ENCODE measurements at places on chromosomes 3 and 15.

GRCh38 chr3:195441992-195442572 lies 738 bp downstream of the ACAP2 start:
- peak; percentile 80 for DNase-seq

GRCh38 chr3:171860830-171861535 lies 17.8 kb downstream of the TMEM212 start:
- DNase-seq, result no peak

DNA sequence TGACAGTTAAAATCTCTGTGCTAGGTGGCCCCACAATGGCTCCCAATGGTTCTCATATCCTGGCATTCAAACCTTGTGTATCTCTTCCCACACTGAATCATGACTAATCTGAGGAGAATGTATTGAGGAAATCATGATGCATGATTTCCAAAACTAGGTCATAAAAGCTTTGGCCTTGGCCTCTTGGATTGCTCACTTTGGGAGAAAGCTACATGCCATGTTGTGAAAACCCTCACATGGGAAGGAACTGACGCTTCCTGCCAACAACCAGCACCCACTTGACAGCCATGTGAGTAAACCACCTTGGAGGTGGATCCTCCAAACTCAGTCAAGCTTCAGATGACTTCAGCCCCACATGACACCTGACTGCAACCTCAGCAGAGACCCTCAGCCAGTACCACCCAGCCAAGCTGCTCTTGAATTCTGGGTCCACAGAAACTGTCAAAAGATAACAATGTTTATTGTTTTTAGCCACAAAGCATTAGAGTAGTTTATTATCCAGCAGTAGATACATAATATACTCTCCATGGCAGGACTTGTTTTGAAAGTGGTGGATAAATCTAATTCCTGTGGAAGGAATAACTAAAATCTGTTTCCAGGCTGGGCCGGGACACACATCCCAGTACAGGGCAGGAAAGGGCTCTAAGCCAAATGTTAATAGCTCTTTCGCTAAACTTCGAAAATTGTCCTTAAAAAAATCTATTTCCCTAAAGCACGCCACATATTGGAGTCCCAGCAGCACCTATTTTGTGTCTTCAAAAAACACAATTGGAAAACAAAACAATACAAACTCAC lies 1.0 kb upstream of the ZNF620 start:
- no peak for DNase-seq

- no peak for DNase-seq
These were observed 18.1 kb upstream of the MUC4 start for GRCh38 chr3:195829897-195830254.

DNA sequence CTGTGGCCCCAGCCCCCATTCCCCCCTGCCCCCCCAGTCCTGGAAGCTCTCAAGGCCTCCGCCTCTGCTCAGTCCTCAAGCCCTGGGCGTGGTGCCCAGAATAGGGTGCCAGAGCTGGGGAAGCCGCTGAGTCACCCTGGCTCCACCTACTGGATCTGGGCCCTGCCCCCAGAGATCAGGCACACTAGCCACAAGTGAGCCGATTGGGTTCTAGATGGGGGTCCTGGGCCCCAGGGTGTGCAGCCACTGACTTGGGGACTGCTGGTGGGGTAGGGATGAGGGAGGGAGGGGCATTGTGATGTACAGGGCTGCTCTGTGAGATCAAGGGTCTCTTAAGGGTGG lies 5.7 kb downstream of the EIF4G1 start:
- no peak for DNase-seq

- no peak for DNase-seq
These were observed 20.3 kb downstream of the STARD9 start for GRCh38 chr15:42595626-42596240.

GRCh38 chr15:40058476-40059140 lies 19.6 kb upstream of the SRP14 start:
- DNase-seq, result no peak

- no peak for DNase-seq
These were observed 33.5 kb upstream of the MYO5C start for GRCh38 chr15:52329150-52329549.

- peak; percentile 50 for DNase-seq
These were observed 77.2 kb downstream of the OSBPL10 start for GRCh38 chr3:31903686-31904431.

DNA sequence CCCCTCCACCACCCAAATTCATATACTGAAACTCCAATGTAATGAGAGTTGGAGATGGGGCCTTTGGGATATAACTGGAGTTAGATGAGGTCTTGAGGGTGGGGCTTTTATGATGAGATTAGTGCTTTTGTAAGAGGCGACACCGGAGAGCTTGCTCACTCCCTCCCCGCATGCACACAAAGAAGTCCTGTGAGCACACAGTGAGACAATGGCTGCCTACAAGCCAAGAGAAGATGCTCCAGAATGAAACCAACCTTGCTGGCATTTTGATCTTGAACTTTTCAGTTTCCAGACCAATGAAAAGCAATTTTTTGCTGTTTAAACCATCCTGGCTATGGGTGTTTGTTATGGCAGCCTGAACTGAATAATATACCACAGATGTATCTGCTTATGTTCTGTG lies 109.0 kb downstream of the SAMMSON start:
- no peak for DNase-seq

- no peak for DNase-seq
These were observed 83.1 kb downstream of the DNAJB8 start for GRCh38 chr3:128383316-128384235.

GRCh38 chr3:158091531-158091930 lies 14.7 kb downstream of the SHOX2 start:
- no peak for DNase-seq

DNA sequence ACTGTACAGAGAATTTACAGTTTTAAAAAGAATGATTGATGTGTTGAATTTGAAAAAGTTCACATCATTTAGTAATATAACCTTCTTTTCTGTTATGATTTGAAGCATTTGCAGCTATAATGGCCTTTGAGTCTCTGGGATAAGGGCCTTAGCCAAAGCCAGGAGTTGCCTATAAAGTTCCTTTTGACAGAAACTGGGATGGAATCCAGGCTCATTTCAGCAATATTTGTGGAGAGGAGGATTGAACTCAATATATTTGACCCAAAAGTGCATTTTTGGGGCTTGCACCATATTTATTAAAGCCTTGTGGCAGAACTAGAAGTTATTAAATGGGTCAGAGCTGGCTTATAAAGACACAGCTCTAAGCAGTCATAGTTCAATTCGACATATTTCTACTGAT lies 348.7 kb upstream of the EPHA3 start:
- DNase-seq, result no peak

GRCh38 chr15:70101459-70102113 lies 3.9 kb upstream of the TLE3 start:
- DNase-seq, result peak; percentile 65

GRCh38 chr3:146991907-146992306 lies 386.8 kb upstream of the PLSCR5 start:
- no peak for DNase-seq

GRCh38 chr3:47664519-47664918 lies 85.9 kb upstream of the CSPG5 start:
- peak; percentile 38 for DNase-seq

- DNase-seq, result no peak
These were observed 550 bp downstream of the CCDC9B start for GRCh38 chr15:40340038-40340739.

GRCh38 chr15:91214675-91215590 lies 114.9 kb downstream of the SV2B start:
- DNase-seq, result no peak

DNA sequence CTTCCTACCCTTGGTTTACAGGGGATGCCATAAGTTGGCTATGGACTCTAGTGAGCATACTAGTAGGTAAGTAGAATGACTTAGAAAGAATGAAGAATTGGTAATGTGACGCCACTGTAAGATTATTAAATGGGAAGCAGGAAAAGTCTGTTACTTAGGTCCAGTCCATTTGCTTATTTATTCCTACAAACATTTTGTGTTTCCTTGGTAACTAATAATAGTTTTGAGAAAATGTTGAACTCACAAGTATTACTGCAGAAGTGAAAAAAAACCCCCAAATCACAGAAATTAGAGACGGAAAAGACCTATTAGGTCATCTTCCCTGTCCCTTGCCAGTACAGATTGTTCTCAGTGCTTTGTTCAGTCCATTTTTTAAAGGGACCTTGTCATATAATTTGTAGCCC lies 63.5 kb downstream of the CMSS1 start:
- DNase-seq, result no peak

DNA sequence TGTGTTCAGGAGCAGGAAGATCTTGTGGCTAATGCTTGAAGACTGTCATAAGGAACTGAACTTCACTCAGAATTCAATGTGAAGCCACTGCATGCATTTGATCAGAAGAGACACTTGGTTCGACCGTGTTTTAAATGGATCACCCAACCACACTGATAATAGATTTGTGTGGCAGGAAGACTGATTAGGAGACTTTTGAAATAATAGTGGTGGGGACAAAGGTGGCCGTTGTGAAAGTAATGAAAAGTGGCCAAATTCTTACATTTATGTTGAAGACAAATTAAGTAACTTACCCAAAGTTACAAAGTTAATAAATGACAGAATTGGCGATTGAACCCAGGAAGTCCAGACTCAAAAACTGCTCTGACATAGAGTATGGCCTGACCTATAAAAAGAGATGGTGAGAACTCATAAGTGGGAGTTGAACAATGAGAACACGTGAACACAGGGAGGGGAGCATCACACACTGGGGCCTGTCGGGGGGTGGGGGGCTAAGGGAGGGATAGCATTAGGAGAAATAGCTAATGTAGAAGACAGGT lies 286.9 kb upstream of the DNAJC19 start:
- no peak for DNase-seq

- no peak for DNase-seq
These were observed 20.6 kb upstream of the SENP7 start for GRCh38 chr3:101533603-101533968.

GRCh38 chr15:69467636-69468035 lies 15.0 kb downstream of the RPLP1 start:
- no peak for DNase-seq

- DNase-seq, result no peak
These were observed 309.8 kb downstream of the UNC13C start for GRCh38 chr15:54288049-54288448.

- DNase-seq, result no peak
These were observed 21.9 kb downstream of the POLR2M start for GRCh38 chr15:57728436-57728835.

GRCh38 chr15:69398491-69398891 lies 15.7 kb upstream of the KIF23 start:
- DNase-seq, result no peak

- no peak for DNase-seq
These were observed 37.9 kb upstream of the TSC22D2 start for GRCh38 chr3:150370122-150370602.

DNA sequence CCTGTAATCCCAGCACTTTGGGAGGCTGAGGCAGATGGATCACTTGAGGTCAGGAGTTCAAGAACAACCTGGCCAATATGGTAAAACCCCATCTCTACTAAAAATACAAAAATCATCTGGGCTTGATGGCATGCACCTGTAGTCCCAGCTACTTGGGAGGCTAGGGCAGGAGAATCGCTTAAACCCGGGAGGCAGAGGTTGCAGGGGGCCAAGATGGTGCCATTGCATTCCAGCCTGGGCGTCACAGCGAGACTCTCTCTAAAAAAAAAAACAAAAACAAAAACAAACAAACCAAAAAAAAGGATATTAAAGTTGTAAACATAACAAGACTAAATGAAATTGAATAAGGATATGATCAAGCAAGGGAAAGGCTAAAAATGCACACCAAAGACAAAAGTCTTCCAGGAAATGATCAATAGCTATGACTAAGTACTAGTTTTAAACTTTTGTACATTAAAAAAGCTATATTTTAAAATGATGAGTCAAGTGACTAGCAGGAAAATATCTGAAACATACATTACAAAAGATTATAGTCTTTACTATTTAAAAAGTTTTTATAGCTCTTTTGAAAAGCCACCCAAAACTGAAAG lies 28.6 kb downstream of the KLHL6 start:
- no peak for DNase-seq

DNA sequence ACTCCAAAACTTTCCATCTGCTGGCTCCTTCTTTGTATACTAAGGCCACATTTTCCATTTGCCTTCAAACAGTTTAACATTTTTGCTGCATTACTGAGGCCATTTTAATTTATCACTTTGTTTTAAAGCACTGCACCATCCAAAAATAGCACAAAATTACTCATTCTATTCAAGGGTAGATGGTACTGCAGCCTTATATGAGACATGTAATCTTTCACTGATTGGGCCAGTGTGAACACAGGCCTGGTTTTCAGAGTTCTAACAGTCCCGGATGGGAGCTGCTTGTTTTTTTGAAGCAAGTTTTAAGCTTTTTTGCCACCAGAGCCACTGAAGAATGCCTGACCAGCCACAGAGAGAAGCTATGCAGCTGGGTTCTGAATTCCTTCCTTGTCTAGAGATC lies 172.3 kb upstream of the TSC22D2 start:
- DNase-seq, result no peak

DNA sequence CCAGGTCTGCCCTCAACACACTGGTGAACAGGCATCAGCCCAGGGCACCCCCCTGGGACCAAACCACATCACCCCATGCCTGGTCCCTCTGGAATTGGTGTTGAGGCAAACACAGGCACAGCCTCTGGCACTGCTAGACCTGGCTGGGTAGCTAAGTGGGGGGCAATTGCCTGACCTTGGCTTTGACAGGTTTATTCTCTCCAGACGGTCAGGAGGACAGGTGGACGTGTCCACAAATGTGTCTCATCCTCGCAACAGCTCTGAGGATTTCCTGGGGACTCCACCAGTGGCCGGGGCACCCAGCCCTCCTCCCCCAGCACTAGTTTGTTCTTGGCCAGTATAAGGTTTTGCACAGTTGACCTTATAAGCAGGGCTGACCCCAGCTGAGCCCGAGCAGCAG lies 31.3 kb downstream of the TKT start:
- DNase-seq, result no peak

GRCh38 chr3:177569193-177569592 lies 371.9 kb upstream of the TBL1XR1 start:
- no peak for DNase-seq

GRCh38 chr3:65439641-65440284 lies 599.0 kb downstream of the MAGI1 start:
- DNase-seq, result peak; percentile 25

DNA sequence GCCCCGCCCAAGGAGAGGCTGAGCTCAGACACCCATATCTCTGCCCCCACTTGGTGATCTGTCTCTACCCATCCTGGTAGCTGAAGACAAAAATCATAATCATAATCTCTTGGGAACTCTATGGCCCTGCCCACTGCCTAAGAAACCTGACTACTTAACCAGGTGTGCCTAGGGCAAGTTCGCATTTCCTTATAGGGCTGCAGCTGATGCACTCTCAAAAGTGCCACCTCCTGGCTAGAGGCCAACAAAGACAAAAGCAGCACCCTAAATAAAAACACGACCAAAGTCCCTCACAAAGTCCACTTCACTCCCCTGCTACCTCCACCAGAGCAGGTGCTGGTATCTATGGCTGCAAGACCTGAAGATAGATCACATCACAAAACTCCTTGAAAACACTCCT lies 250.4 kb upstream of the SLITRK3 start:
- no peak for DNase-seq

GRCh38 chr15:89781891-89782618 lies 5.9 kb downstream of the MESP2 start:
- DNase-seq, result no peak

GRCh38 chr3:121724130-121724529 lies 25.4 kb downstream of the GOLGB1 start:
- no peak for DNase-seq
